ENCODE measurements at places on chromosomes 2 and 18.

DNA sequence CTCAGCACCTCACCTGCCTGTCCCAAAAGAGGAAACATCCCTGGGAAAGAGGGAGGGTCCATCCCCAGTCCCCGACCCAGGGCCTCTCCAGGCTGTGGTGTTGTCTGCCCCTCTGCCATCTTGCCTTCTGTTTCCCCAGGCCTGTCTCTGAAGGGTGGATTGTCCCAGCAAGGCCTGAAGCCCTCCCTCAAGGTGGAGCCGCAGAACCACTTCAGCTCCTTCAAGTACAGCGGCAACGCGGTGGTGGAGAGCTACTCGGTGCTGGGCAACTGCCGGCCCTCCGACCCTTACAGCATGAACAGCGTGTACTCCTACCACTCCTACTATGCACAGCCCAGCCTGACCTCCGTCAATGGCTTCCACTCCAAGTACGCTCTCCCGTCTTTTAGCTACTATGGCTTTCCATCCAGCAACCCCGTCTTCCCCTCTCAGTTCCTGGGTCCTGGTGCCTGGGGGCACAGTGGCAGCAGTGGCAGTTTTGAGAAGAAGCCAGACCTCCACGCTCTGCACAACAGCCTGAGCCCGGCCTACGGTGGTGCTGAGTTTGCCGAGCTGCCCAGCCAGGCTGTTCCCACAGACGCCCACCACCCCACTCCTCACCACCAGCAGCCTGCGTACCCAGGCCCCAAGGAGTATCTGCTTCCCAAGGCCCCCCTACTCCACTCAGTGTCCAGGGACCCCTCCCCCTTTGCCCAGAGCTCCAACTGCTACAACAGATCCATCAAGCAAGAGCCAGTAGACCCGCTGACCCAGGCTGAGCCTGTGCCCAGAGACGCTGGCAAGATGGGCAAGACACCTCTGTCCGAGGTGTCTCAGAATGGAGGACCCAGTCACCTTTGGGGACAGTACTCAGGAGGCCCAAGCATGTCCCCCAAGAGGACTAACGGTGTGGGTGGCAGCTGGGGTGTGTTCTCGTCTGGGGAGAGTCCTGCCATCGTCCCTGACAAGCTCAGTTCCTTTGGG, 47.2 kb downstream of the BOLA3 start:
- no peak for DNase-seq

- DNase-seq = peak; percentile 1
These were observed 428 bp downstream of the TCF4 start for GRCh38 chr18:55587418-55588110.

DNA sequence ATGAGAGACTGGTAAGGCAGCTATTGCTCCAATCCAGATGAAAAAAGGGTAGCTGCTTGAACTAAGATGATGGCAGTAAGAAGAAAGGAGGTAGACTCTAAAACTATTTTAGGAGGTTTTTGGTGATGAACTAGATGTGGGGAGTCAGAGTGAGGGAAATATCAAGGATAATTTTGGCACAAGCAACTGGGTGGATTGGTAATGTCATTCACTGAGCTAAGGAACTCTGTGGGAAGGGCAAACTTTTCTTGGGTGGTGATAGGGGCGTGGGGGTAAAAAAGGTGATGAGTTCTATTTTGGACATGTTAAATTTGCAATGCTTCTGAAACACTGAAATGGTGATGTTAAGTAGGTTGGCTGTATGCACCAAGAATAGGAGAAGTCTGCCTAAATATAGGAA, 19.3 kb downstream of the PAIP2B start:
- no peak for DNase-seq

- DNase-seq = no peak
These were observed 3.8 kb downstream of the FN1 start for GRCh38 chr2:215431778-215432758.

GRCh38 chr2:15160201-15160991, 400.7 kb downstream of the NBAS start:
- DNase-seq = no peak

DNA sequence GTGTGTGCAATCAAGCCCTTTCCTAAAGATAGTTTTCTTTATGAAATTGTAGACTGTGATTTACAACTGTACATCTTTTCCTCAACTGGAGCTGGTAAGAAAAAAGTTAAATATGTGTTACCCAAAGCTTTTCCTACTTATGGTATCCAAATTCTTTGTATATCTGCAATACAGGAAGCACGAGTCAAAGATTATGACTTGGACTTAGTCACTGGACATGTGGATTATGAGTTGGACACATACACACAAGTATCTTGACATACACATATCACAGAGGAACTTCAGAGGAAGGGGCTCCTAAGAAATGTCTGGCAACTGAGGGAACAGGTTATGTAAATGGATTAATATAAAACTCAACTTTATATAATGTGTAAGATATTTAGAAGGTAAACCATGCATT, 35.2 kb downstream of the PRELID3A start:
- DNase-seq = no peak

DNA sequence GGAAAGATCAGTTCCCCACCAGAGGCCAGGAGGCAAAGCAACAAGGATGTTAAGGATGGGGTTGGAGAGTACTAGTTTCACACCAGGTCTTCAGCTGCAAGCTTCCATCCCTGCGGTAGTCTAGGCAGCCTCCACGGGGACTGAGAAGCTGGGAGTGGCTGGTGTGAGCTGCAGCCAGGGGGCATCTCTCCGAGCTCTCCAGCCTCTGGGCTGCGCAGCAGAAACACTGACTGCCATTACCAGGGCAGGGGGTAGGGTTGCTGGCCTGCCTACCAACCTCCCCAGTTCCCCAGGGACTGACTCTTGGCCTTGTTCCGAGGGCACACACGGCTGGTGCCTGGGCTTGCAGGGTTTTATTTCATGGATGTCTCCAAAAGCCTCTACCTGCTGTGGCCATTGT, 15.9 kb downstream of the GATA6 start:
- no peak for DNase-seq

- no peak for DNase-seq
These were observed 140.3 kb downstream of the OSR1 start for GRCh38 chr2:19218166-19218565.

DNA sequence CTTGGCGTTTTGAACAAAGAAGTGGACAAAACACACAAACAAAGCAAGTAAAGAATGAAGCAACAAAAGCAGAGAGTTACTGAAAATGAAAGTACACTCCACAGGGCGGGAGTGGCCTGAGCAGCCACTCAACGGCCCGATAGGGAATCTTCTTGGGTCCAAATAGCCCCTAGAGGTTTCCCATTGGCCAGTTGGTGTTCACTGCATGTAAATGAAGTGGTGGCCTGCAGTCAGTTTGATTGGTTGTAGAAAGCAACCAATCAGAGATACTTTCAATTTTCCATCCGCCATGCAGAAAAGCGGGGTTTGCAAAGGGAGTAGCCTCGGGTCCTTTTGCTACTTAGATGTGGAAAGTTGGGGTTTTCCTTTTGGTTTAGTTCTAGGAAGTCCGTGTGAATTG, 31.6 kb downstream of the CYBRD1 start:
- no peak for DNase-seq

DNA sequence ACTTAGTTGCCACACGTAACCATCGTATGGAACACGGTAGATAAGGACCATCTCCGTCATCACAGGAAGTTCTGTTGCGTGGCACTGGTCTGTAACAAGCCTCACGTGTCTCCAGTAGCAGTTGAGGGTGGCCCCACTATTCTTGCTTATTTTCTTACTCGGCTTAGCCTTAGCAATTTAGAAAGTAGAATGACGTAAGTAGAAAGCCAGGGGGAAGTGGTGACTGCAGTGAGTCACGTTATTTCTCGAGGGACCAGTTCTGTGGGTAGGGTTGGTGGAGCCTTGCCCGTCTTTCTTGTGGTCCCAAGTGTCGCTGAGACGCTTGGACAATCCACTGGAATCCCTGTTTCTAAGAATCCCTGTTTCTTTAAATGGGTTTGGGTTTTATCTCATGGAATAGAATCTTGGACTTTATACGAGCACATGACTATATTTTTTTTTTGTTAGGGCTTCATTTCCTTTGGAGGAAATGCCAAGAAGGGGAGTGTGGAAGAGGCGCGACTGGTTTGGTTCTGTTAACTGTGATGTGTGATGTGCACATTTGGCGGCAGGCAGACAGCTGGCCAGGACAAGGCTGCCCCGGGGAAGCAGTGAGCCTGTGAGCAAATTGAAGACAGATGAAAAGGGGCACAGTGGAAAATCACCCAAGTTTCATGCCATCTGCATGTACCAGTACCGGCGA, 96.2 kb downstream of the CABLES1 start:
- DNase-seq = peak; percentile 81

GRCh38 chr2:5067816-5068215, 624.4 kb upstream of the SOX11 start:
- peak; percentile 11 for DNase-seq

GRCh38 chr2:95342556-95343320, 45.6 kb downstream of the KCNIP3 start:
- no peak for DNase-seq

- no peak for DNase-seq
These were observed 2.7 kb downstream of the NCL start for GRCh38 chr2:231461516-231461971.

GRCh38 chr2:199902486-199903110, 8.5 kb upstream of the C2orf69 start:
- DNase-seq = no peak

GRCh38 chr2:174773215-174773614, 8.9 kb upstream of the CHRNA1 start:
- DNase-seq = no peak

DNA sequence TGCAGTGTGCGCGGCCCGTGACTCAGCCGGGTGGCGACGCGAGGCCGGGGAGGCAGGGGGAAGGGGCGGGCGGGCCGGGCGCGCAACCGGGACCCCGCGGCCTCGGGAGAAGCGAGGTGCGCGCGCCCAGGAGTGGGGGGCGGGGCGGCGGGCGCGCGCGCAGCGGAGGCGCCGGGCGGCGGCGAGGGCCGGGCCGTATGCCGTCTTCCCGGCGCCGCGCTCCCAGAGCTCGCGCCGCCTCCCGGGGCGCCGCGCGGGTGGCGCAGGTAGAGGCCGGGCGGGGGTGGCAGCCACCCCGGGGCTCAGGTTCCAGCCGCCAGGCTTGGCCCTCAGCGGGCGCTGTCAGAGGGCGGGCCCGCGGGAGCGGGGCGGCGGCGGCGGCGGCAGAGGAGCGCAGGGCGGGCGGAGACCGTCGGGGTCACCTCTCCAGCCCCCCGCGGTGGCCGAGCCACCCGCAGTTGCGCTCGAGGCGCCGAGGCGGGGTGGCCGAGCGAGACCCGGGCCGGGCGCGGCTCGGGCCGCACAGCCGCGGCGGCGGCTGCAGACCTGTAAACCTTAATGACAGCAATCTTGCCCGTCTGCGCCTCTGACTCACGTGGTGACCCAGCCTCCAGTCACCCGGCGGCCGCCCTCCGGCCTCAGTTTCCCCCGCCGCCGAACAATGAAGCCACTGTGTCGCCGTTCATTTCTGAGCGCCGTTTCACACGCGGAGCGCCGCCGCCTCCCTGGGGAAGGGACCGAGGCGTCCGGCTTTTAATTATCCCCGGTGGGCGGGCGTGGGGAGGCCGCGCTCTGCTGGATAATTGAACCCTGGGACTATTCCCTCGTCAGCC, 25.3 kb upstream of the SMAD7 start:
- DNase-seq = peak; percentile 30

DNA sequence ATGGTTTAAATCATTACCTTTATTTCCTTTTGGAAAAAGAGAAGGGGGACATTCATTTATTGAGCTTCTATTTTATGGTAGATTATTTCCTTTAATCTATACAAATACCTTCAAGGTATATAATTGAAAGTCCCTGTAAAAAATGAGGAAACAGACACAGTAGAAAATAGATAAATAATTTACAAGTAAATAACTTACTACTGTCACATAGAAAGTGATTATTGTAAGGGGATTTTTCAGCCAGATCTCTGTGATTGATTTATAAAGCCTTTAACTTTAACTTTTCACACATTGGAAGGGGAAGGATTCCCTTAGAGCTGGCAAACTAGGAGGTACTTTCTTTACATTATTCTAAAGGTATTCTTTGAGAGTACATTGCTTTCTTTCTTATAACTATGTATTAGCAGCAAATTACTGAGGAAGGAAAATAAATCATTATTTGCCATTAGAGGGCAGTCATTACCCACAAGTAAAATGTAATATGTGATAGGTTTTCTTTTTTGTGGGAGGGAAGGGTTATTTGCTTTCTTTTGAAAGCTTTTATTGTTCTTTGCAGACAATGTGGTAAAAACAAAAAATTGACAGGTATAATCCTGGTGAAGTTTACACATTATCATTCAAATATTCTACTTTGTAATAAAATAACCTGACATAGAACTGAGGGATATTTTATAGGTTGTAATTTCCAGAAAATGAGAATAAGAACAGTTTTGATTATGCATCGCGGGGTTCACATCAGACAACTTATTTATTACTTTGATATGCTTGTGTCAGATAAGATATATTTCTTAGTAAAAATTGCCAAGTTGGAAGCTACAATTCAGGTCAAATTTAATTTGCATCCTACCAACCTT, 24.8 kb upstream of the RPE start:
- DNase-seq = peak; percentile 65

DNA sequence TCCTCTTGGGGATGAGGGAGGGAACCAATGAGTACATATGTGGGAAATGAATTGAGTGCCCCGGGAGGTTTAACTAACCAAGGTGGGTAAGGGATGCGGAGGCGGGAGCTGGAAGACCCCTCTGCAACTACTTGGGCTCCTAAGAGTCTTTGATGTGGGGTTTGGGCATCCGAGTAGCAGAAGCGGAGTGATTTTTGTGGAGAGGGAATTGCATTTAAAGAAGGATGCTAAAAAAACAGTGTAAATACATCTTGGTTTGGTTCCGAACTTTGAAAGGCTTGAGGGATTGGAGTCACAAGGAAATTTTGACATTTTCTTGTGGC, 215.7 kb downstream of the MCFD2 start:
- DNase-seq = no peak

DNA sequence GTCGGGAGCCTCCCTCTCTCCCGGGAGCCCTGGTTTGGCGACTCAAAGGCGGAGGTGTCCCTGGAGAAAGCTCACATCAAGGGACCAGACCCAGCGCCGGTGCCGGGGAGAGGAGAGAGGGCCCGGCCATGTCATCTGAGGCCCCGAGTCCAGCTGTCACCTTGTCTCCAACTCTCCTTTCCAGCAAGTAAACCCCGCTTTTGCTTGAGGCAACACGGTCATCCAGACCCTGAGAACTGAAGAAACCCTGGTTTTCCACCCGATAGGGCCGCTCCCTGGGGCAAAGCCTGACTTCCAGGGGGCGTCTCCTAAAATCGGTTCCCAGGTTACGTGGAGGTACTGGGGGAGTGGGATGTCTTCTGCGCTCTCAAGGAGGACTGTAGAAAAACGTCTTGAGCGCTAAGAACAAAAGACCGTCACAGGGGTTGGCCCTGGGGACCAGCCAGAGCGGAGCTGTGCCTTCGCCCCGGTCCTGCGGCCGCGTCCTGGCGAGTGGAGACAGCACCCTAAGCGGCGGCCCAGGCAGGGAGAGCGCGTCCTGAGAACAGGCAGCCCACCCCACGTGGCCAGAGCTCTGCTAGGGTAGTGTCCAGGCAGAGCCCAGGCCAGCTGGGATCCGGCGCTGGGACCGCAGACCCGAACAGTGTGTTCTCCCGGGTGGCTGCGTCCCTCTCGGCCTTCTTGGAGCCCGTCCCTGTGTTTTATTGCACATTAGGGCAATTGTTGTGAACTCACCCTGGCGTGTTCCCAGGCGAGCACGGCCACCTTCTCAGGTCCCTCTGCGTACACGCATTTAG, 55.7 kb downstream of the TMEM18 start:
- no peak for DNase-seq

GRCh38 chr2:178241844-178242551, 47.7 kb downstream of the OSBPL6 start:
- peak; percentile 78 for DNase-seq

- no peak for DNase-seq
These were observed 2.8 kb downstream of the MYOM1 start for GRCh38 chr18:3216987-3217386.

All from SK-MEL-5 (cell line).